NCI-H187 treated with DMSO at 0.1 percent for 48 hours (cell line): ENCODE measurements at places on chromosomes 6 and 20.
A peak's percentile ranks its signal among the peaks of the same experiment; 100 is the strongest.

DNA sequence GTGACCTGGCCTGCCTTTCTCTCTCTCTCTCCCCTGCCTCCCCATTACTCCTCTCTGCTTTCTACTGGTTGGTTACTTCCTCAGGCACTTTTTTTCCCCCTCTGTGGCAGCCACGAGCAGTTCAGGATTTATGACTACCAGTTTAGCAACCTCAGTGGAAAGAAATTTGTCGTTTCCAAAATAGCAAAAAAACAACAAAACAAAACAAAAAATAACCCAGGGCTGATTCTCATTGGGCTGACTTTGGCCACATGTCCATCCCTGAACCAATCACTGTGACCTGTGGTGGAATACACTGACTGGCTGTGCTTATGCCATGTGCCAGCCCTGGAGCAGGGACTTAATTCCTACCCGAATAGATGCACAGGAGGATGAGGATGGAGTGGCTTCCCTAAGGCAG lies 137.4 kb downstream of the TFAP2C start:
- no peak for DNase-seq

DNA sequence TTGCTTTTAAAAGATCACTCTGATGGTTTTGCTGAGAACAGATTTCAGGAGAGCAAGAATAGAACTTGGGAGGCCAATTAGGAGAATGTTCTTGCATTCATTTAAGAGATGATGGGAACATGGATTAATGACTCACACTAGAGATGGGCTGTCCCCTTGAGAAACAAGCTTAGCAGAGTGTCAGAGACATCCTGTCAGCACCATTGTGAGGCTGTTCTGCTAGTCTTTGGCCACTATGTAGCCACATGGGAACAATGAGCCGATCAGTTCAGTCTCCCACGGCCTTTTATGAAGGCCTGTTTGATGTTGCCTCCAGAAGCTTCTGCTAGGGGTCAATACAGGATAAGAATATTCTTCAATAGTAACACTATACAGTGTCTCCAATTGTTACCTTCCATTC lies 113.0 kb upstream of the EYA4 start:
- DNase-seq: no peak

- DNase-seq: no peak
Observed at GRCh38 chr6:113967777-113968176, 3.2 kb downstream of the HDAC2 start.

DNA sequence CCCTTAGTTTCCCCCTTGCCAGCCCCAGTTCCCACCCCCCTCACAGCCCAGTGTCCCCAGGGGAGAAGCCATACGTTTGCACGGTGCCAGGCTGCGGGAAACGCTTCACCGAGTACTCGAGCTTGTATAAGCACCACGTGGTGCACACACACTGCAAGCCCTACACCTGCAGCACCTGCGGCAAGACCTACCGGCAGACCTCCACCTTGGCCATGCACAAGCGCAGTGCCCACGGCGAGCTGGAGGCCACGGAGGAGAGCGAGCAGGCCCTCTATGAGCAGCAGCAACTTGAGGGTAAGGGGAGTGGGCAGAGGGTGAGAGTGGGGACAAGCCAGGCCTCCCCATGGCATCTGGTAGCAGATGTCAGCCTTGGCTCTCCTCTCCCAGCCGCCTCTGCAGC lies 5.1 kb upstream of the DEF6 start:
- DNase-seq: peak; percentile 23

- DNase-seq: no peak
Observed at GRCh38 chr6:10266061-10266460, 148.8 kb downstream of the TFAP2A start.

DNA sequence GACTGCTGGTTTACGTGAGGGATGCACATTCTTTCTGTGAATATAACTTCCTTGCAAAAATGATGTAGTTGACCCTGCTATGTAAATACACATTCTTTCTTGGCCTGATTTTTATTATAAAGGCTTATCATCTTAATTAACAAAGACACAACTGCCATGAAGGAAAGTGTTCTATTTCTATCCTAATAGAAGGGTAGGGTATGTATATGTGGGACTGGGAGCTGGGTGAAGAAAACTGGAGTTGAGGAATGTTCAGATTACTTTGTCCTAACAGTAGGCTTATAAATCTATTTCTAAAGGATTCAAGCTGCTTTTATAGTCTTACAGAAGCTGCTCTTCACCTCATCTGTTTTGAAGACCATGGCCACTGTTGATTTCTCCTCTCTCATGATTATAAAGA lies 76.5 kb upstream of the RGS17 start:
- no peak for DNase-seq

DNA sequence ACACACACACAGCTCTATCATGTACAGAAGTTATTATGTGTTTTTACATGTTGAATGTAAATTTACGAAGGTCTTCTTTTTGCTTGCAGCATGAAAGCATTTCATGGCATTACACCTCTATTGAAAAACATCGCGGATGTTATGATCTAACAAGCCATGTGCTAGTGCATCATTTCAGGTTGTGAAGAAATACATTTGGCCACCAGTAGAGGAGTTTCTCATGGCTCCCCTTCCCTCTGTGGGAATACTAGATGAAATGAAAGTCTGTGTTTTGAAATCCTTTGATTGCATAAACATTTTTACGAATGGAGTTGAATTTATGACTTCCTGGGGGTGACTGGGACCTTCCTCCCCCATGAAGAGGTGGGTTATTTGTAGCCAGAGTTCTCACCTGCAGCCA lies 17.7 kb downstream of the MAS1 start:
- no peak for DNase-seq

GRCh38 chr6:134480593-134480992 lies 162.7 kb upstream of the SGK1 start:
- DNase-seq: no peak

DNA sequence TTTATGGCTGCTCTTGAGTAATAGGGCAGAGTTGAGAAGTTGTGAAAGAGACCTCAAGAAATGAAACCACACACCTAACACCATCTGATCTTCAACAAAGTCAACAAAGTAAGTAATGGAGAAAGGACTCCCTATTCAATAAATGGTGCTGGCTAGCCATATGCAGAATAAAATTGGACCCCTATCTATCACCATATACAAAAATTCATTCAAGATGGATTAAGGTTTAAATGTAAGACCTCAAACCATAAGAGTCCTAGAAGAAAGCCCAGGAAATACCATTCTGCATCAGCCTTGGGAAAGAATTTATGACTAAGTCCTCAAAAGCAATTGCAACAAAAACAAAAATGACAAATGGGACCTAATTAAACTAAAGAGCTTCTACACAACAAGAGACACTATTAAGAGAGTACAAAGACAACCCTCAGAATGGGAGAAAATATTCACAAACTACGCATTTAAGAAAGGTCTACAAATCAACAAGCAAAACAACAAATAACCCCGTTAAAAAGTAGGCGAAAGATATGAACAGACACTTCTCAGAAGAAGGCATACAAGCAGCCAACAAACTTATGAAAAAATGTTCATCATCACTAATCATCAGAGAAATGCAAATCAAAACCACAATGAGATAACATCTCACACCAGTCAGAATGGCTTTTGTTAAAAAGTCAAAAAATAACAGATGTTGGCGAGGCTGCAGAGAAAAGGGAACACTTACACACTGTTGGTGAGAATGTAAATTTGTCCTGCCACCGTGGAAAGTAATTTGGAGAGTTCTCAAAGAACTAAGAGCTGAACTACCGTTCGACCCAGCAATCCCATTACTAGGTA lies 4.0 kb downstream of the MAP3K5 start:
- no peak for DNase-seq

DNA sequence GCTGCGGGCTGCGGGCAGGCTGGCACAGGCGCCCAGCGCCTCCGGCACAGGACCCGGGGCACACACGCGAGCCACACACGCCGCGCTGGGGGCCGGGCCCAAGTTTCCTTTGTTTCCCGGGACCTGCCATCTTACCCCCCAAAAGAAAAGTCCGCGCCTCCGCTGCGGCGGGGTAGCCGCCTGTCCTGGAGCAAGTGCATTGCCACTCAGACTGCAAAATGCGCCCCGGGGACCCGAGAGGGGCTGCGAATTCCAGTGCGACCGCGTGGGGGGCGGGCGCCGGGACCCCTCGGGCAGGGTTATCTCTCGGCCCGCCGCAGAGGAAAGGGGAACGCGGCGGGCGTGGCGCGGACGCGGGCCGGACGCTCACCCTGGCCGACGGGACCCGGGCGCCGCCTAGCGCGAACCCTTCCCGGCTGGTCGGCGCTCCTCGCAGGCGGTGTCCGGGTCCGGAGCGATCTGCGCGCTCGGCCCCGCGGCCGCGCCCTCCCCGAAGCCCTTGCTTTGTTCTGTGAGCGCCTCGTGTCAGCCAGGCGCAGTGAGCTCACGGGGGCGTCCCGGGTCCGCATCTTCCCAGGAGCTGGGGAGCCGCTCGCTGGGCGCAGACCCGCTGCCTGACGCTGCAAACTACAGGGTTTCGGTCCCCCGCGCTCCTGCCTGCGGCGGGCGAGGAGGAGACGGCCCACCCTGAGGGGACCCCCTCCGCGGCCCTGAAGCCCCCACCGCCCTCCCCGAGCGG lies 639 bp upstream of the CD24 start:
- DNase-seq: no peak

DNA sequence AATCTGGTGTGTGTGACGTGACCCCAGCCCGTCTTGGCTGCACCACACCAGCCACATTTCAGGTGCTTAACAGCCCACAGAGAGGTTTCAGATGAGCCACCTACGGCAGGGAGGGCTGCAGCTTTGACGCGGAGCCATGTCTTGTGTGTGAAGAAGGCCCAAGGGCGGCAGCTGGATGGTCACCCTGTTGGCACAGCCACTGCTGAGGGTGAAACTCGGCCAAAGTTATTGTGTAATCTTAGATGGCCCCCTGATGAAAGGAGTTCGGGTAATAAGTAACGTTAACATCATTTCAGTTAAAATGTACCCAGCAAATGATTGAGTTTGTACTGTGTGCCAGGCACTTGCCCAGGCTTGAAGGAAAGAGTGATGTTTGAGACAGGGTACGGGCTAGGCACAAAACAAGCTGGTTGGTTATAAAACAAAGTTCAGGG lies 97.2 kb downstream of the SSR1 start:
- no peak for DNase-seq

GRCh38 chr6:112281821-112282615 lies 27.7 kb upstream of the LAMA4 start:
- no peak for DNase-seq

DNA sequence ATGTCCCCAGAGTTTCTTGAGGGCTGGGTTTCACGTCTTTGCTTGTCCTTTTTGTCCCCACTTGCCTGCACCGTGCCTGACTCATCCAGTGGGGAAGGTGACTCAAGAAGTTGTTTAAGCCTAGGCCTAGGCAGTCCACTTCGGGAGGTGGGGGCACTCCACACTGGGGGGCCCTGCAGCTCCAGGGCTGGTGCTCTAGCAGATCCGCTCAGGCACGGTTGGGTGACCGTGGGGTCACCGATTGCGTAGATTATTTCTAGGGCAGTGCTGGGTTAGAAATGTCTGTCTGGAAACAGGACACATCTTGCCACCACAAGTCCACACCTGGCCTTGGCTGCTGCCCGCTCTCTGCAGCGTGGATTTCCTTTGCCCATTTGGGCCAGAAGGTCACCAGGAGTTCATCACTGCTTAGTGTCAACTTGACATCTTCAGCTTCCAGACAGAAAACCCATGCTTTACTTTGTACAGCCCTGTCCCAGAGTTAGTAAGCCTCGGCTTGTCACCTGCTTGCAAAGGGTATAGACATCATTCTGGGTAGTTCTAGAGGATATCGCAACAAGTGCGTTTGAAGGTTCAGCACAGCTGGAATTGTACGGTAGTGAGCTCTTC lies 13.6 kb upstream of the C20orf144 start:
- no peak for DNase-seq

DNA sequence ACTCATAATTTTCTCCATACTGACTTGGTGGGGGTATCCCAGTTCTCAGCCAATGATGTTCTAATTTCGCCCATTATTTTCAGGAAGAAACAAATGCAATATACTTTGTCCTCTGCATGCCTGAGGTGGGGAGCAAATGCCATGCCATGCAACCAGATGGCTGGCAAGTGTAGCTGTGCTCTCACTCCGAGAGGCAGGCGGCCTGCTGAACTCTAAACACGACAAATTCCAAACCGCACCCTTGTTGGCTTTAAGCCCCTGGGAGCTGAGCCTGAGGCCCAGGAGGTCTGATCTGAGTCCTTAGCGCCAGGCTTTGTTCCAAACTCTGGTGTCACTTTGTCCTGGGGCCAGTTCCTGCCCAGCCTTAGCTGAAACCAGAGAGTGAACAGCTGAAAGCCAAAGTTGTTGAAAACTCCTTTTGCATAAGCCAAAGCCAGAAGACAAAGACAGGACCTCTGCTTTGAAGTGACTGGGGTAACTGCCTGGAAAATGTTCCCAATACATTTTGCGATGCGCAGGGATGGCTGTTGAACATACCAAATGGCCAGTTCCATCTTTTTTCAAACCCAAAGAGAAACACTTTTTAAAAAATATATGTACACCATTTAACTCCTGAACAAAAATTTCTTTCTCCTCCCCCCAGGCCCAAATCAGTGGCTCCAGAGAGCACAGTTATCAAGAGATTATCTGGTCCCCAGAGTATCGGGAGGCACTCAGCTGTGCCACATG lies 46.2 kb downstream of the TTI1 start:
- no peak for DNase-seq

DNA sequence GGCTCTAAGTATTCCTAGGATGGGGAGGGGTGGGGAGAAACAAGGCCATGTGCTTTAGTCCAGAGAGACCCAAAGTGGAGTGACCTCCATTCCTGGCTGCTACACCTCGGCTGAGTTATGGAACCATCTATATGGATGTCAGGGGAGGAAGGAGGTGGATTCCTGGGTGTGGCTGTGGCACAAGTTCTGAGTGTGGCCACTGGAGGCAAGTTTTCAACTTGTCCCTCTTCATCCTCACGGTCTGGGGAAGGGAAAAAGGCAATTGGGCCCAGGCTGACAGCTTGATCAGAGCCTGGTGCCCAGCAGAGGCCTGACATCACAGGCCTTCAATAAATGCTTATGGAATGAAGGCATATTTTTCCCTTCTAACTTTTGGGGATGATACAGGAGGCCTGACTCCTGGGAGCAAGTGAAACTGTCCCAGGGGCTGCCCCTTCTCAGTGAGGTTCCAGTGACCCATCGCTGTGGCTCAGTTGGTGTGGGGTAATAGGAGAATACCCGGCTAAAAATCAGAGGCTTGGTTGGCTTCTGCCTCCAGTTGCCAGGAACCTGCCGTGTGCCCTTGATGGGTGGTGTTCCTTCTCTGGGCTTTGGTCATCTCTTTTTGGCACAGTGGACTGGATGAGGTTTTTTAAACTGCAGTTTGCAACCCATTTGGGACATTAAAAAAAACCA lies 1.8 kb upstream of the ITPR3 start:
- no peak for DNase-seq

- DNase-seq: no peak
Observed at GRCh38 chr20:44028003-44028730, 113.5 kb downstream of the TOX2 start.

DNA sequence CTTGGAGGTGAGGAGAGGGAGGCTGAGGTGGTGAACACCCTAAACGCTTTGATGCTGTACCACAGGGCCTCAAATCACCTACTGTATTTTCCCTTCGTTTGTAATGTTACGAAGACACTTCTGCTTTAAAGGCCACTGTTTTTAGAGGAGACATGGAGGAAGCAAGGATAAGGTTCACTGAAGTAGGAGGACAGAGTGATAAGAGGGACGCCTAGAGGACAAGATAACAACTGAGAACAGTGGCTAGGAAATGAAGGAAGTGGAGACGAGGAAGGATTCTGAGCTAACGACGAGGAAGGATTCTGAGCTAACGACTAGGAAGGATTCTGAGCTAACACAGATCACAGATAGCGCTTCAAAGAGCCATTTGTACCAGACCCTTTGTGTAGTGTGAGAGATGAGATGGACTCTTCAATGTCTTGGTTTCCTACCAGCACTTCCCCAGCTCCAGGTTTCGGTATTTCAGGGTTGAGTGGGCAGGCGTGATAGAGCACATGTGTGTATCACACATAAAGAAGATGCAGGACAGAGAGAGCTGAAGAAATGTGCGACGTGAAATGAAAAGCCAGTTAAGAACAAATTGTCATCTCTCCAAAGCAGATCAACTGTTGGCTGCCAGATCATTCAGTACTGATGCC lies 7.5 kb downstream of the SF3B5 start:
- DNase-seq: no peak
